ENCODE measurements at places on chromosomes 6 and 20.

DNA sequence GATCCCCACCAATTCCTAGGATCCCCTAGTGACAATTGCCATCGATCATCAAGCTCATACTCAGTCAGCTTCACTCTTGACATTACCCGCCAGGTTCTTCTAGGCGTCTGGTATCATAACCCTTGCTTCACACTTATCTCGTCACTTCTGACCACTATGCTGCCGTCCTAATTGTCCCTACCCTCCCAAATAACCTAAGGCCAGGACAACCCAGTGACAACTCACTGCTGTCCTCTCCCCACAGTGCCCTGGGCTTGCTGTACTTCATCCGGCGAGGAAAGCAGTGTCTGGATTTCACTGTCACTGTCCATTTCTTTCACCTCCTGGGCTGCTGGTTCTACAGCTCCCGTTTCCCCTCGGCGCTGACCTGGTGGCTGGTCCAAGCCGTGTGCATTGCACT is 3.7 kb downstream of the SYS1 start:
- DNase-seq: no peak

DNA sequence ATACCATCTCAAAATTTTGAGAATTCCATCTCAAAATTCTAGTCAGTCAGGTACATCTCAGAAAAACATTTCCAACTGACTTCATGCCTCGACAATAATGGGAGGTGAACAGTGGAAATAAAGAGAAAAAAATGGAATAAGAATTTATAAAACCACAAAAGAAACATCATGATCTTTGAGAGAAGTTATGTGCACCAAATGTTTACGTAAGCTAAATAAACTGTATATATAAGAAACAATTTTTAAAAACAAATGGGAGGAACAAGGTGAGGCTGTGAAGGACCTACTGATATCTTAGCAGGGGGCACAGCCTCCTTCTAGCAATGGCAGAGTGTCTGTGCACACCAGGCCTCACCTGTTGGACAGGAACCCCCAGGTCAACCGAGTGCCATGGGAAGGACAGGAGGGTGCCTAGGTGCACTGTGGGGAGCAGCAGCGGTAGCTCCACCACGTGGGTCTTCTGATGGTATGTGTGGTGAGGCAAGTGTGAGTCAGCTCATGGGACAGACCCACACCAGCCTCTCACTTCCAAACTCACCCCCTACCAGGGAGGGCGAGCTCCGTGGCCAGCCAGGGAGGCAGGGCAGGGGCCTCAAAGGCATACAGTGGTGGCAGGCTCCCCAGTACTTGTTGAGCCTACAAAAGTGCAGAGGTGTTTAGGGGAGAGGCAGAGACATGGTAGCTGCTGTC is 23.2 kb downstream of the DIDO1 start:
- no peak for DNase-seq

- no peak for DNase-seq
Measured at GRCh38 chr20:64233725-64234124, 21.8 kb upstream of the PCMTD2 start.

- no peak for DNase-seq
Measured at GRCh38 chr6:39850736-39851297, 58.6 kb downstream of the DAAM2 start.

GRCh38 chr20:32116079-32116521 is 6.6 kb downstream of the TM9SF4 start:
- DNase-seq: no peak

GRCh38 chr6:11542863-11543262 is 5.3 kb downstream of the TMEM170B start:
- no peak for DNase-seq

DNA sequence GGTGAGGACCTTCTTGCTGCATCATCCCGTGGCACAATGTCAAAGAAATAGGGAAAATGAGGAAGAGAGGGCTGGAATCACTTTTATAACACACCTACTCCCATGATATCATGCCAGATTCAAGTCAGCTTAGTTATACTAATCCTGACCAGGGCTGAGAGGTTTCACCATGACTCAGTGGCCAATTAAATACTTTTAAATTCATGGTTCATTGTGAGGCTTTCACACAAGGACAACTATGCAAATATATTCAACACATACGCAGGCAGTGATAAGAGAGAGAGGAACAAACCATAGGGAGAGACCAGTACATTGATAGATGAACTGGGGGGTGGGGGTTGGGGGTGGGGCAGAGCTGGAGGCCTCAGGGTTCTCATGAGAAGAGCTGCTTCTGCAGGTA is 313.1 kb downstream of the LRFN2 start:
- no peak for DNase-seq
